ENCODE measurements at places on chromosomes 16 and 17.

GRCh38 chr17:61294777-61295176 is 104.9 kb upstream of the TBX2 start:
- peak; percentile 30 for DNase-seq

GRCh38 chr16:31073142-31073969 is 684 bp downstream of the ZNF668 start:
- peak; percentile 97 for DNase-seq

GRCh38 chr17:80029258-80029974 is 6.3 kb downstream of the TBC1D16 start:
- no peak for DNase-seq

DNA sequence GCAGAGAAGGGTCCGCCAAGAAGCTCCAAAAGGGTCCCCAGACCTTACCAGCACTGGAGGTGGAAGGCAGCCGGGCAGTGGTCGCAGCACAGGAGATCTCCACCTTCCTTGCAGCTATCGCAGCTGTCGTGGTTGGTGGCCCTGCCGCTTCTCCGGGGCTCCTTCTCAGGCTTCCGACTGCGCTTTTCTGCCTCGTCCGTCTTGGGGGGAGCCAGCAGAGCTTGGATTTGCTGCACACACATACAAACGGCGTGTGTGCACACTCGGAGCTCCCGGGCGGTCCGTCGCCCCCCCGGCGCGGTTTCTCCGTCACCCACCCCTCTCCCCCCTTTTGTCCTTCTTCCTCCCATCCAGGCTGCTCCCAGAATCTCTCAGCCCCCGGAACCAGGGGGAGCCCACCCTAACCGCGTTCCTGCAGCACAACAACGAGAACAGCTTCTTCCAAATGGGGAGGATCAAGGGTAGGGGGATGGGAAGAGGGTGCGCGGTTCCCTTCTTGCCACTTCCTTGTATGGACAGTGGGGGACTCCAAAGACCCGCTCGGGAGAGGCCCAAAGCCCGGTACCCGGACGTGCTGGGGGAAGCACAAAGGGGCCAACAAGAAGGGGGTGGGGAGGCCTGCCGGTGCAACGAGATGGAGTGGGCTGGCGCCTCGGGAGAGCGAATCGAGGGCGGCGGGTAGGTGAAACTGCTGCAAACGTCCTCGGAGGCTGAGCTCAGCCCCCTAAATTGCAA is 1.1 kb downstream of the PHF12 start:
- DNase-seq: peak; percentile 76

DNA sequence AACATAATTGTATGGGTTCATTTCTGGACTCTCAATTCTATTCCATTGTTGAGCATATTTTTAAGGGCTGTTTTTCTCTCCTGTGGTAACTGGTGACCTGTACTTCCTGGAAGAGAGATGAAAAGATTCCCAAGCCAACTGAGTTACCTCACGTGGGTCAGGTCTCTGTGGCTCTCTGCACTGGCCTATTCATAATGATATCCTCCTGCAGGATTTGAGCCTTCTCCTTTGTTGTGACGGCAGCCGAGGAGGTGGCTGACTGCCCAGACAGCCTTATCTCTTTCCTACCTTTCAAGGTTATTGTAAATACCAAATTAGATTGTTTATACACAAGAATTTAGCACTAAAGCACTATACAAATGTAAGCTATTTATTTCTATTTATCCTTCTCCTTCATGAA is 2.7 kb upstream of the ACE start:
- no peak for DNase-seq

- no peak for DNase-seq
Observed at GRCh38 chr17:9410737-9411136, 164.9 kb downstream of the STX8 start.

Data from neural progenitor cell (in vitro differentiated cells).